ENCODE measurements at places on chromosomes 2 and 18. TPM values are rescaled to one million over a fixed set of nuclear protein-coding genes. Genes with fewer than 3 reads are reported as not detected.

DNA sequence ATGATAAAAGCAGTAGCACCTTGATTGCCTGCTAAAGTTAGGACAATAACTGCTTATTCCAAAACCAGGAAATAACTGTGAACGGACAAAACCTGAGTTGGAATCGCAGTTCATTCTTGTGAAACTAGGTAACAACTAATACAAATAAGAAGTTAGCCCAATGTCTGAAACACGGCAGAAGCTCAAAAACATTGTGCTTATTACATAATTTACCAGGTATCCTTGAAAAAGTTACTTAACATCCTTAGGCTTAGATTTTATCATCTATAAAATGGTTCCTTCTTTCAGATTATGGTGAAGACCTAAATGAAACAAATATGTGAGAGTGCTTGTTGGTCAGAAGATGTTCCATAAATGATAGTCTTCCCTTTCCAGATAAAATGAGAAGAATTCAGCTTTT, 32.4 kb downstream of the RTN4 start:
- no peaks in the 10 kb centered on the region for H3K27me3 ChIP-seq
- no peak overlapping the region for H3K4me3 ChIP-seq
- H3K27ac ChIP-seq, result peak overlapping the region; percentile 29
- H3K36me3 ChIP-seq, result no peaks in the 10 kb centered on the region

DNA sequence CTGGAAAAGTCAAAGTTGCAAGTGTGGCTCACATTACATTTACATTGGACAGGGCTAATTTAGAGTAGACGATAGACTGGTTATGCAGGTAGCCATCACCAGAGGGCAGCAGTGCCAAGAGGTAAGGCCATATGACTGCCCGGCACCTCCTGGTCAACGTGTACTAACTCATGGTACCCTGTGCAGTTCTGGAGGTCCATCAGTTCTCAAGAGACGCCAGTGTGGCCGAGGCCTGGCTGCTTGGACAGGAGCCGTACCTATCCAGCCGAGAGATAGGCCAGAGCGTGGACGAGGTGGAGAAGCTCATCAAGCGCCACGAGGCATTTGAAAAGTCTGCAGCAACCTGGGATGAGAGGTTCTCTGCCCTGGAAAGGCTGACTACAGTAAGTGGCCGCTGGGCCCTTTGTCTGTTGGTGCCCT, 65.8 kb upstream of the EML6 start:
- H3K27ac ChIP-seq, result peak overlapping the region; percentile 48
- peaks cover 44% of the 10 kb centered on the region for H3K36me3 ChIP-seq
- H3K4me3 ChIP-seq, result no peak overlapping the region
- H3K27me3 ChIP-seq, result no peaks in the 10 kb centered on the region
- peak; percentile 76 for DNase-seq

- no peak for DNase-seq
- no peaks in the 10 kb centered on the region for H3K4me1 ChIP-seq
- no peak overlapping the region for H3K27ac ChIP-seq
- no peaks in the 10 kb centered on the region for H3K27me3 ChIP-seq
- no peaks in the 10 kb centered on the region for H3K36me3 ChIP-seq
These were observed 143.4 kb downstream of the UBE2E3 start for GRCh38 chr2:181123798-181124231.

DNA sequence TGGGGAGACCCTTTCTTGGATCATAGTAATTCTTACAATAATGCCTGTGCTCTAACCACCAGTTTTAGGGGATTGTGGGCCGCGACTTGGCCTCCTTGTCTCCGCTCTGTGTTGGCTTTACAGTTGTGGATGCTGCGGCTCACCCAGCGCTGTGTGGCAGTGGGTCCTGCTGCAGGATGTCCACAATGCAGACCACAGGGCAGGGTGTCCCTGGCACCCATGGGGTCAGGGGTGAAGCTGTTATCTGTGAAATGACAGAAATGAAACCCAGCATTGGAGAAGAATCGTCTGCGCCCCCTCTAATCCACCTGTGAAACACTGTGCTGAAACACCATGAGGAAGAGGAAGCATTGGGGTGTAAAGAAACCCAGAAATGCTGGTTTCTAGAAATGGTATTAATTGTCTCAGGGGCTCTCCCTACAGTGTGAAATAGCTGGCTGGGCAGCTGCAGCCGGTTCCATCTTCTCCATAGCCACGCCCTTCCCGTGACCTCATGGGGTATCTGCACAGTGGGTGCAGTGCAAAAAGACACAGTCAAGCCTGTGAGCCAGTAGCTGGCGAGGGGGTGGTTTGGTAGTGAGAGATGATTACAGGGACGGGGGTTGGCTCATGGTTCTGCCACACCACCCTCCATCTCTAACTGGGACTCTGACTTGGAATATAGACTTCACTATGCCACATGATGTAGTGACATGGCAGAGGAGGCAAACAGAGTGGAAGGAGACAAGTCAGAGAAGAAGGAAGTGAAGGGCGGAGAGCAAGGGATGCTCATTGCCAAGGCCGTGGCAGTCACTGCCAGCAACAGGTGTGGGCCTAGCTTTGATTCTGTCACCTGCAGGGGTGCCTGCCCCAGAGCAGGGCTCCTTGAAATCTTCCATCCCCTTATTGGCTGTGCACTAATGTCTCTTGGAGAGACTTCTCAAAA, 16.2 kb downstream of the INPP4A start:
- no peak overlapping the region for H3K4me3 ChIP-seq
- H3K36me3 ChIP-seq, result no peaks in the 10 kb centered on the region
- DNase-seq, result peak; percentile 62
- no peaks in the 10 kb centered on the region for H3K27me3 ChIP-seq

- no peaks in the 10 kb centered on the region for H3K36me3 ChIP-seq
- no peak overlapping the region for H3K27ac ChIP-seq
- peaks cover 35% of the 10 kb centered on the region for H3K4me1 ChIP-seq
- no peak for DNase-seq
- H3K4me3 ChIP-seq, result no peak overlapping the region
- H3K27me3 ChIP-seq, result no peaks in the 10 kb centered on the region
These were observed 103.3 kb downstream of the RNF144A start for GRCh38 chr2:7020468-7020867.

- H3K4me3 ChIP-seq, result no peak overlapping the region
- peaks cover 7% of the 10 kb centered on the region for H3K4me1 ChIP-seq
- no peaks in the 10 kb centered on the region for H3K36me3 ChIP-seq
- no peak overlapping the region for H3K27ac ChIP-seq
These were observed 11.6 kb downstream of the GPD2 start for GRCh38 chr2:156447761-156448160.

GRCh38 chr18:23814991-23815614, 125.8 kb downstream of the LAMA3 start:
- no peaks in the 10 kb centered on the region for H3K27me3 ChIP-seq
- no peaks in the 10 kb centered on the region for H3K4me1 ChIP-seq
- no peaks in the 10 kb centered on the region for H3K36me3 ChIP-seq
- H3K27ac ChIP-seq, result no peak overlapping the region
- no peak overlapping the region for H3K4me3 ChIP-seq

Gene UPP2
- total RNA-seq, result not detected

DNA sequence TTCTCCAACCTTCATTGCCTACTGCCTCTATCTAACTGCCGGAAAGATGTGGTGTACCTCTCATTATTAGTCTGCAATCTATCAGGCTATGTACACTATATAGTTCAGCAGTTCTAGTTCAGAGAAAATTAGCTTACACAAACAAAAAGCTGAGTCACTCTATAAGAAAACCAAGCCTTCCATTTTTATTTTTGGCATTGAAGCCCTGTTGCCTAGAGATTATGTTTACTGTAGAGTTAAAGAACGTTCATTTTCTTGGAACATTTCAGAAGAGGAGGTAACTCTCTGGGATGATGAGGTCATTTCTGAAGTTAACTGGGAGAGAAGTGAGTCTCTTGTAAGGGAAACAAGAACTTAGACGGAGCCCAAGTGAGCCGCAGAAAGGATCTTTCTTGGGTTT, 133.5 kb downstream of the FAM124B start:
- no peak overlapping the region for H3K27ac ChIP-seq
- DNase-seq, result no peak
- H3K36me3 ChIP-seq, result no peaks in the 10 kb centered on the region

GRCh38 chr2:121688820-121689219, 39.6 kb upstream of the CLASP1 start:
- H3K27ac ChIP-seq, result no peak overlapping the region
- no peak overlapping the region for H3K4me3 ChIP-seq
- peak; percentile 17 for DNase-seq
- no peaks in the 10 kb centered on the region for H3K27me3 ChIP-seq
- H3K36me3 ChIP-seq, result no peaks in the 10 kb centered on the region
- no peaks in the 10 kb centered on the region for H3K4me1 ChIP-seq

DNA sequence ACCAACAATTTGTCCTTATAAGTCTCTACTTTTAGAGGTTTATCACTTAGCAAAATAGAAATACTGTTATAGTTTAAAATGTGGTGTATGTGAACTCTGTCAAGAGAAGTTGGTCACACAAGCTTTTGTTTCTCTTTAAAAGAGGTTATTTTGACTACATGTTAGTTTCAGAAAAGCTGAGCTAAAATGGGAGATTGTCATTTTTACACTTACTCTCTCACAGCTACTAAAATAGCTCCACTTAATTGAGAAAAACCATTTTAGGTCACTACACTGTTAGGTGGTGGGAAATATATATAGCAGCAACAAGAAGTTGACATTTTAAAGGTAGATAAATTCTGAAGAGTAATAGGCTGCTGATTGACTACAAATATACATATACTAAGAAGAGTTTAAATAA, 161.5 kb upstream of the KCNJ3 start:
- H3K36me3 ChIP-seq, result no peaks in the 10 kb centered on the region
- H3K27ac ChIP-seq, result no peak overlapping the region
- no peak overlapping the region for H3K4me3 ChIP-seq
- no peak for DNase-seq

Gene IL1B
- 3.8 TPM for total RNA-seq

Gene FAM228A
- total RNA-seq, result 3.6 TPM

DNA sequence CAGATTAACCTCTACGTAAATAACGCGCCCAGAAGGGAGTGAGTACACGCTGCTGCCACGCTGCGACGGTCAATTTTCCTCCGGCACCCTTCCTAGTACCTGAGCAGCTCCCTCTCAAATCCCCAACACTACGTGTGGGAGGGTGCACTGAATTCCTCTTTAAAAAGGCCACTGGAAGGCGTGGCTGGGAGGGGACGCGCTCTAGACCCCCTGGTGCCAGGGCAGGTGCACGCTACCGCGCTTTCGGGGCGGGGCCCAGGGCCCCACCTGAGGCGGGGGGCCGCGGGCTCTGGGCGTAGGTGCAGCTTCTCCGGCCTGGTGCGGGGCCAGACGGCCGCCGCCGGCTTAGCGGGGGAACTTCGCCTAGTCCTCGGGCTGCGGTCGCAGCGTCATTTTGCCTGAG, 668 bp upstream of the ANKRD12 start:
- peaks cover 38% of the 10 kb centered on the region for H3K4me1 ChIP-seq
- DNase-seq, result no peak
- peaks cover 35% of the 10 kb centered on the region for H3K36me3 ChIP-seq

DNA sequence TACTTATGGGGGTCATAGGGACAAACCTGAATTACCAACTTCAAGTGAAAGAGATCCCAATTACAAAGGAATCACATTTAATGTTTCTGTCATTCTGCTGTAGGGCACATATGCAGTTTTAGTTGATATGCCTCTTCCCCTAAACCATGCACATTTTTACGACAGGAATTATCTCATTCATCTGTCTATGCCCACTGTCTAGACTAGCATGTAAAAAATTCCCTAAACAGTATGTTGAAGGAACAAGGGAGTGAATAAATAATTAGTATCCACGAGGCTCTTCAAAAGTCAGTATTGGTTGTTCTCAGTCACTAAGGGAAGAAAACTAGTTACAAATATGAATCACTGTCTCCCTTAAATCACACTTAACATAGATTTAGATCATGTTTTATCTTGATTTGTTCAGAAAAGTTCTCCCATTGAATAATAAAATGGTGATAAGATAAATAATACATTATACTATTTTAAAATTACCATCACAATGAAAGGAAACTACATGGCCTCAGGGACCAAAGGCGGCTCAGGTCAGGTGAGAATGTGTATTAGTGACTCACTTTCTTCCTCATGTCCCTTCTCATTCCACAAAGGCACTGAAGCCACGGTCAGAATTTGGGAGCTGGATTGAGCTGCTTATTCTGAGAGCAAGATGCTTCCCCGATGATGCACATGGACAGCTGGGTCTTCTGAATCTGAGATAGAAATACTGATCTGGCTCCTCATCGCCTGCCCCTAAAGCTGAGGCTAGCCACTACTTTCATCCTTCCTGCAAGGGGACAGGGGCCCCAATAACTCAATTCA, 29.1 kb downstream of the DYM start:
- DNase-seq, result no peak
- H3K27ac ChIP-seq, result no peak overlapping the region
- H3K27me3 ChIP-seq, result no peaks in the 10 kb centered on the region
- no peaks in the 10 kb centered on the region for H3K36me3 ChIP-seq

- peak within 1 kb of the TSS; percentile 70 for H3K27ac ChIP-seq
- no peaks in the 10 kb centered on the region for H3K36me3 ChIP-seq
- H3K4me3 ChIP-seq, result no peak within 1 kb of the TSS
- no peaks in the 10 kb centered on the region for H3K27me3 ChIP-seq
These were observed at the start of gene RAB17 for GRCh38 chr2:237590272-237591140. RAB17 (minus strand) TSS chr2:237590734; CDS start chr2:237586154, 4,580 bp downstream.

DNA sequence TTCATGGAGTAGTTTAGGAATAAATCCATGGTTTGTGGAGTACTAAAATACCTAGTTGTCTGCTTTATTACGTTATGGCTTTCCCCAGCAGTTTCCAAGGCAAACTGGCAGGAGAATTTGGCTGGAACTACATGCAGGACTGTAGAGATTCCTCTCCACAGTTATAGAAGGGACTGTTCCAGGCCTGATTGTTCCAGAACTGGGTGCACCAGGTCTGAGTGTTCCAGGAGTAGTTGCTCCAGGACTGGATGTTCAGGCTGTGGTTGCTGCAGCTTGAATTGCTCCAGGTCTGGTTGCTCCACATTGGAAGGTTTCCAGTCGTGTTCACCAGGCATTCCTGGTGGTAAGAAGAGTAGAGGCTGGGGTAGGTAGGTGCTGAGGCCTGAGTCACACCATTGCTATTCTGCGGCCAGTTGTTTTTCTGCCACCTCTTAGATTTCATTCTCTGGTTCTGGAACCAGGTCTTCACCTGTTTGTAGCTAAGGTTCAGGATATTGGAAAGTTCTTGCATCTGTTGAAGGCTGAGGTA, 28.1 kb downstream of the SGPP2 start:
- H3K4me3 ChIP-seq, result no peak overlapping the region
- no peaks in the 10 kb centered on the region for H3K36me3 ChIP-seq
- DNase-seq, result no peak
- H3K4me1 ChIP-seq, result no peaks in the 10 kb centered on the region

Gene TEX44
- not detected for total RNA-seq

GRCh38 chr2:20378891-20379519, 28.4 kb upstream of the PUM2 start:
- no peaks in the 10 kb centered on the region for H3K27me3 ChIP-seq
- H3K36me3 ChIP-seq, result no peaks in the 10 kb centered on the region
- H3K4me1 ChIP-seq, result peaks cover 26% of the 10 kb centered on the region
- peak overlapping the region; percentile 77 for H3K27ac ChIP-seq
- peak; percentile 96 for DNase-seq
- no peak overlapping the region for H3K4me3 ChIP-seq

- H3K36me3 ChIP-seq, result no peaks in the 10 kb centered on the region
- peak overlapping the region; percentile 42 for H3K4me3 ChIP-seq
- DNase-seq, result no peak
These were observed 25.4 kb upstream of the SLC66A3 start for GRCh38 chr2:11129598-11130449.

GRCh38 chr2:120859128-120859527, 123.5 kb downstream of the GLI2 start:
- no peak for DNase-seq
- no peak overlapping the region for H3K4me3 ChIP-seq

Gene AGFG1
- total RNA-seq, result 41.8 TPM

GRCh38 chr2:83113953-83114352, 1345.1 kb downstream of the SUCLG1 start:
- no peak overlapping the region for H3K4me3 ChIP-seq
- no peaks in the 10 kb centered on the region for H3K36me3 ChIP-seq
- H3K4me1 ChIP-seq, result no peaks in the 10 kb centered on the region
- no peak for DNase-seq
- no peak overlapping the region for H3K27ac ChIP-seq
- no peaks in the 10 kb centered on the region for H3K27me3 ChIP-seq
